Kidney glomerular epithelial cell (primary cell): ENCODE measurements at places on chromosomes 3 and 15.
A peak's percentile ranks its signal among the peaks of the same experiment; 100 is the strongest.

DNA sequence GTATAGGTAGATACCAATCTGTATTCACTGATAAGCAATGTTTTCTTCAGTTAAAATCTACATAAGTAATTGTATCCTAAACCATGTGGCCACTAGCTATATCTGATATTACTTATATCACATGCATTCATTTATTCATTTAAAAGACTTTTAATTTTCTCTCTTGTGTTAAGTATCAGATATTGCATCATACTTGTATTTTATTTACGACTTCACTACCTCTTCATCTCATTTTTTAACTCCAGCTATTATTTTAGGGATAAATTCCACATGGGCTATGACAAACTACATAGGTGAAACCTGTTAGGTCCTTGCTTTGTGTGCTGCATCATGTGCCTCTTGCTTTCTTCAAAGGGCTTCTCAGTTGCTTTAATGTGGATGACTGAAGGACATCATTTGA, 1018.3 kb downstream of the ZPLD1 start:
- DNase-seq: no peak

DNA sequence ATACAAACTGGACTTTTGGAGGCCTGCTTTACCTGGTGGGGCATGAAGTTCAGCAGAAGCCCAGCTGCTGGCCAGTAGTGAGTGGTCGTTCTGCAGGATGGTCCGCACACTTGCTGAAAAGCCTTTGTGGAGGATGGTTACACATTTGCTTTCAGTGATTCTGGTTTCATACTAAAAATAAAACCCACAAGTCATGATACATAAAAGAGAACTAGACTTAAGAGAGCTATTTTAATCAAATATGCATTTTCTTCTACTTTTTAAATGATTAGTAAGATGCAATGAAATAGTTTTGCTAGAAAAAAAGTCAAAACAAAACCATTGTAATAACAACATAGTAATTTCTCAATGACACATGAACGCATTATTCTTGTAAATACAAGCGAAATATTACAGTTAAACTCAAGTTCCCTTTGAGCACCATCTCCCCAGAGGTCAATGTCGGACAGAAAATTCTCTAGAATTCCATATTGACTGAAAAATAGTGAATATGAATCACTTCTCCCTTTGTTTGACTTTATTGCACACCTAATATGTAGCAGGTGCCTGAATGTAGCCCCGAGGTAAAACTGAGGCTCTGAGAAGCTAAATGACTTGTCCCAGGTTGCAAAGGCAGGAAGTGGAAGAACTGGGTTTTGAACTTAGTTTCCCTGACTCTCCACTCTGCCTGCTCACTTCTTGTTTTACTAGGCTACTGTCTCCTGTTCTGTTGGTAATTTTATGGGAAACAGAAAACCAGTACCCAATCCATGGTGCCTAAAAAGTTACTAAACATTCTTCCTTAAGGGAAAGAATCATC, 8.3 kb downstream of the IL5RA start:
- no peak for DNase-seq

DNA sequence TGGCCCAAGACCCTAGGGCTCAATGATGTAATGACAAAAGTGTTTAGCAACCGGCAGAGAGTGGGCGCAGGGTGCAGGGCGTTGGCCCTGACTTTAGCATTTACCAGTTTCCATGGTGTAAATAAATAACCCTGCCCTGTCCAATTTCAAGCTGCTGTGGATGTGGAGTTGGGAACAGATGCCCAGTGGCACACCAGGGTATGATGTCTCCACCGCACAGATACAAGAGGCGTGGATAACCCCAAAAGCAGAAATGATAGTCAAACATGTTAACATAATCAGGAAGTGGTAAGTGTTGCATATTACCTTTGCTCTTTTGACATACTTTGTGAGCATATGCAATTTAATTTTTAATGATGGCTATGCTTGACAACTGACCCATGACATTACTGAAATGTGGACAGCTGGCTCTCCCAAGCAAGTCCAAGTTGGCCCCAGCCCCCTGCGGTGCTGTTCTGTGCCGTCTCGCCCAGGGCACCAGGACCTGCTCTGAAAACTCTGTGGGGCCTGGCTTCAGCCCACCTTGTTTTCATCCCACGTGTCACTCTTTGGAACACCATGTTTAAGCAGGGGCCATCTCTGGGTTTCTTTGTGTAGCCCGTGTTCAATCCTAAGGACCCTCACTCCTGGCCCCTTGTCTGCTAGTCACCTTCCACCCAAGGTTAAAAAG, 10.8 kb upstream of the ANPEP start:
- DNase-seq: no peak

- DNase-seq: no peak
These were observed 21.7 kb downstream of the ETFA start for GRCh38 chr15:76289582-76289981.

GRCh38 chr3:70861855-70862254, 549.4 kb upstream of the MDFIC2 start:
- DNase-seq: peak; percentile 33

- DNase-seq: no peak
These were observed 81.2 kb downstream of the LIPC start for GRCh38 chr15:58513008-58513407.

GRCh38 chr15:70451821-70452653, 311.3 kb downstream of the UACA start:
- no peak for DNase-seq

- no peak for DNase-seq
These were observed 36.5 kb upstream of the BCL2A1 start for GRCh38 chr15:80007532-80007931.

GRCh38 chr3:8713901-8714759, 19.5 kb upstream of the CAV3 start:
- no peak for DNase-seq

GRCh38 chr3:37484884-37485559, 310.6 kb upstream of the LRRFIP2 start:
- no peak for DNase-seq

DNA sequence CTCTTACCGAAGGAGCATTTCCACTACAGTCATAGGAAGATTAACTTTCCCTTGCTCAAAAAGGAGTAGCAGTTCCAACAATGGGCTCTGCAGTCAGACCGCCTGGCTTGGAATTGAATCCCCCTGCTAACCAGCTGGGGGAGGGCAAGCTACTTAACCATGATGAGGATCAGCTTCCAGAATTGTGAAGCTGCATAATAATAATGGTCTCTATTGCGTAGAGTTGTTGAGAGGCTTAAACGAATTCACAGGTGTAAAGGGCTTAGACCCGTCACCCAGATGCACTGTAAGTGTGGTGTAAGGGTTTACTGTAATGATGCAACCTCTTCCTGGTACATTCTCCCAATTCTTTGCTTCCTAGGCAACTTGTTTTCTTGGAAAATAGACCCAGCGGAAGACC, 185.2 kb upstream of the RGMA start:
- DNase-seq: no peak

DNA sequence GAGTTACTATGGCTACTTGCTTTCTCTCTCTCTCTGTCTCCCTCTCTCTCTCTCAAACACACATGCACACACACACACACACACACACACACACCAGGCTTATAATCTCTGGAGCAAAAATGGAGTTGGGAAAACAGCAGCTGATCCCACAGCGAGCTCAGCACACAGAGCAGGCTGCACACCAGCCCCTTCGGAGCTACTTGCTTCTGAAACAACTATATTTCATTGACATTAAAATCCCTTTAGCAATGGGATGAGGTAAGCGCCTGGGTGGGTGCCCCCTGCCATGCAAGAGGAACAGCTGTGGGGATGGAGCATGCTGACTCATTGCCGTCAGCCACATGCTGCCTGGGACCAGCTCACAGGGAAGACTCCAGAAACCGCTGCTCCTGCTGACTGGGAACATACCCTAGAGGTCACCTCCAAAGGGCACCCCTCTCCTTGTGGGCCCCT, 45.7 kb downstream of the B3GNT5 start:
- no peak for DNase-seq

DNA sequence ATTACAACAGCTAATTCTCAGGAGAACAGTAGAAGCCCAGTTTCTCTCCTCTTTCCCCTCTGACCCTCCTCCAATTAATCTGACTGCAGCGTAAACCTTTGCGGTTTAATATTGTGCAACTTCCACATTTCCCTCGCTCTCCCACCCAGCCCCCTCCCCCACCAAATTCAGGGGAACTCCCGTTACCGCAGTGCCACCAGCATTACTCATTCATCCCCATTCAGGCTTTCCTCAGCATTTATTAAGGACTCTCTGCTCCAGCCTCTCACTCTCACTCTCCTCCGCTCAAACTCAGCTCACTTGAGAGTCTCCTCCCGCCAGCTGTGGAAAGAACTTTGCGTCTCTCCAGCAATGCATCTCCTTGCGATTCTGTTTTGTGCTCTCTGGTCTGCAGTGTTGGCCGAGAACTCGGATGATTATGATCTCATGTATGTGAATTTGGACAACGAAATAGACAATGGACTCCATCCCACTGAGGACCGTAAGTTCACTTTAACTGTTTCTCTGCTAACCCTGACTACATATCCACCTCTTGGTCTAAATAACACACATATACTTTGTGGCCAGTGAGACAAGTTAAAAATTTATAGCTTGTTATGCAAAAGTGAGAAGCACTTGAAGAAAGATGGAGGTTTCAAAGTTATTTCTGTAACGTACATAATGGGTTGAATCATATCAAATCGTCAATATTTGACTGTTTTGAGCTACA, at the start of gene PTX3:
TSS of gene PTX3 (plus strand) at position 268 of the 709 bp plus-strand sequence. CDS start at position 352, 84 bp downstream.
- DNase-seq: peak; percentile 73

DNA sequence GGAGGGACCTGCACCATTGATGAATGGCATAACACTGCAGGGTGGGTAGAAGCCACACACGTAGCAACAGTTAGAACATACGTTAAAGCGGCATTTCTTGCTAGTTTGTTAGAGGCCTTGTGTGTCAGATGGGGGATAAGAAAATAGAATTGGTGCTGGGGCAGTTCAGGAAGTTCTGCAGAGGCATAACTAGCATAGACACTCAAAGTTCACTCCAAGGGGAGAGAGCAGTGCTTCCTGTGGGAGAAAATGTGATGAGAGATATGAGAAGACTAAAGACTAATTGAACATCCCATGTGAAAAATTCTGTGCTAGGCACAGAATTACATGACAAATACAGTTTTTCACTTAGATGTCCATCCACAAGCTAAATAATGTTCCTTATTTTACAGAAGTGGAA, 327.1 kb downstream of the ZNF621 start:
- no peak for DNase-seq

DNA sequence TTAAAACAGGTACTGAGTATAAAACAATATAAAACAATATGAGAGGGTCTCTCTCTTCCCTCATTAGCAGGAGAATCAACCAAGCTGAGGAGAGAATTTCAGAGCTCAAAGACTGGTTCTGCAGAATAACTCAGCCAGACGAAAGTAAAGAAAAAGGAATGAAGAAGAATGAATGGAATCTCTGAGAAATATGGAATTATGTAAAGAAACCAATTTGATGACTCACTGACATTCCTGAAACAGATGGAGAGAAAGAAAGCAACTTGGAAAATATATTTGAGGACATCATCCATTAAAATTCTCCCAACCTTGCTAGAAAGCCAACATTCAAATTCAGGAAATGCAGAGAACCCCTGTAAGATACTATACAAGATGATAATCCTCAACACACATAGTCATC, 630.9 kb downstream of the PYDC2 start:
- DNase-seq: peak; percentile 34

DNA sequence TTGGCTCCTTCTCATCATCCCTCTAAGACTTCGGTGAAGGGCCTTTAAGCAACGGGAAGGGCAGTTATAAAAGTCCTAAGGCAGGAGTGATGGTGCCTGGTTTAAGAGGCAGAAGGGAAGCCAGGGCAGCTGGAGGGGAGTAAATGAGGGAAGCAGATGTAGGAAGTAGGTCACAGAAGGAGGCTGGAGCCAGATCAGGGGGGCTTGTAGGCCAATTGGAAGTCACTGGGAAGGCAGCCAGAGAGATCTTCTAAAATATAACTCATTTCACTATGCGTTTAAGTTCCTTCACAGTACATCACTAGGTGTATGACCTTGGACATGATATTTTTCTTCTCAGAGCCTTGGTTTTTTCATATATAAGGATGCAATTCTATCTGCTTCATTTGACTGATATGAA, 94.7 kb downstream of the MYH15 start:
- DNase-seq: no peak

DNA sequence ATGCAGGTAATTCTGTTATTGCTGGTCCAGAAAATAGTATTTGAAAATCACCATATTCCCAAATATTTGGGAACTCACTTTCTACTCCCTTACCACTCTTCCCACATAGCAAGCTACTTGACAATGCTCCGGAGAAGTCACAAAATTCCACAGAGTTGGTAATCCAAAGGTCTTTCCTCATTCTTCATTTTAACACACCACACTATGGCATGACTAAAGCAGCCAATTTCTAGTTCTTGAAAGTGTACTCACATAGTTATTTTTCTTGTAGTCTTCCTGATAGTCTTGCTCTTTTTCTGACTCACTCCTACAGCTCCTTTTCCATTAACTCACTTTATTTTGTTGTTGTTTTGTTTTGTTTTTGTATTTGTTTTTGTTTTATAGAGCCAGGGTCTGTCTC, 67.2 kb downstream of the MYO9A start:
- no peak for DNase-seq

DNA sequence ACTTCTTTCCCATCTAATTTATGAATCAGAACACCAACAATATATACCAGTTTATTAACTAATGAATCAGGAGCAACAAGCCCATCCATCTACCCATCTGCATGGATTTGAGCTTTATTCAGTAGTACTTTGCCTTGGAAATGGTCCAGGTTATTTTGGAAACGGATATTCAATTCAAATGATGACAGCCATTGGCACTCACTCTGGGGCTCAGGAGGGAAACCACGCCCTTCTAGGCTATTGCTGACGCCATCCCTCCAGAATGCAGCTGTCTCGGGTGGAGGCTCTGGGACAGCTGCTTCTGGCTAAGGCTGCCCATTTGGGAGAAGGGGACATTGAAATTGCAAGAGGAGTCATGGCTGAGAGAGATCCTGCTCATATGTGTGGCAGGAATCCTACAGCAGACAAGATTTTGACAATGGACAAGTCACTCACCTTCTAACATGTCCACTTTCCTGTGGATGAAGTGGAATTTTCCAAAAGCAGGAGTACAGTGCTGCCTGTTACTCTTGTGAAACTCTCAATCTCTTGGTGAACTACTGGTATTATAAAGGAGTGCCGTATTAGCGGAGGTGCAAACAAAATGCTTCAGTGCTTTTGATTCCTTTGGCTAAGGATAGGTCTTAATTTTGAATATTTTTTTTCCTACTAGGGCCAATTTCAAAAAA, 29.3 kb upstream of the TRAK1 start:
- peak; percentile 62 for DNase-seq

DNA sequence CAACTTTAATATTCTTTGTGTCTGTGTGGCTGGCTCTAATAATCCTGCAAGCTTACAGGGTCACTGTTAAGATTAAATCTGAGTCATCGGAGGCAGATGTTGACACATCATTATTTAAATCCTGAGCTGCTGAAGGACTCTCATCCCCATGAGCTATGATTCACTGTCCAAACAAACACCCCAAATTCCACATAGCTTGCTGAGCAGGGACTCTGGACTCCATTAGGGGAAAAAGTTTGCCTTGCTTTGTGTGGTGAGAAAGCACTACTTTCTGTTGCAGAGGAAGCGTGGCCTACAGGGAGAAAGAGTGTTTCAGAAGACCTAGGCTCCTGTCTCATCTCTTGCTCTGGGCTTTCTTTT, 213.7 kb downstream of the PDCD6IP start:
- DNase-seq: peak; percentile 94
